Head of caudate nucleus (tissue), 42 donors: ENCODE measurements at places on chromosomes 13 and 19.

DNA sequence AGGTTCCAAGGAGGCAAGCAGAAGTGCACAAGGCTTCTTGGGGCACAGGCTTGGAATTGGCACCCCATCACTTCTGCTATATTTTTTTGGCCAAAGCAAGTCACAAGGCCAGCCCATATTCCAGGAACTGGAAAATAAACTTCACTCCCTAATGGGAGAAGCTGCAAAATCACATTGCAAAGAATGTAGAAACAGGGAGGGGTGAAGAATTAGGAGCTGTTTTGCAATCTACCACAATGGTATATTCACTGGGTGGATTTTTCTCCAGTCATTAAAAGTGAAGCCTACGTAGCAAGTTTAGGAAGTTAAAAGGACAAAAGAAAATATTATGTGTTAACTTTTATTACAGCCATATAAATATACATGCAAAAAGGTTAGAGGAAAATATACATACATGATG, 464.8 kb downstream of the COG6 start:
- DNase-seq = no peak

- no peak for DNase-seq
Observed at GRCh38 chr19:7645163-7645562, 8.3 kb downstream of the STXBP2 start.

- no peak for DNase-seq
Observed at GRCh38 chr13:113945857-113946408, 27.9 kb downstream of the C13orf46 start.

GRCh38 chr13:33452873-33453517, 167.4 kb upstream of the STARD13 start:
- DNase-seq = peak; percentile 6
